MM.1S (cell line): ENCODE measurements at places on chromosomes 3 and 15.

GRCh38 chr15:100968050-100968966, 49.2 kb downstream of the LRRK1 start:
- H3K27me3 ChIP-seq = no peaks in the 10 kb centered on the region
- no peaks in the 10 kb centered on the region for H3K36me3 ChIP-seq
- no peak for DNase-seq
- H3K27ac ChIP-seq = no peak overlapping the region

DNA sequence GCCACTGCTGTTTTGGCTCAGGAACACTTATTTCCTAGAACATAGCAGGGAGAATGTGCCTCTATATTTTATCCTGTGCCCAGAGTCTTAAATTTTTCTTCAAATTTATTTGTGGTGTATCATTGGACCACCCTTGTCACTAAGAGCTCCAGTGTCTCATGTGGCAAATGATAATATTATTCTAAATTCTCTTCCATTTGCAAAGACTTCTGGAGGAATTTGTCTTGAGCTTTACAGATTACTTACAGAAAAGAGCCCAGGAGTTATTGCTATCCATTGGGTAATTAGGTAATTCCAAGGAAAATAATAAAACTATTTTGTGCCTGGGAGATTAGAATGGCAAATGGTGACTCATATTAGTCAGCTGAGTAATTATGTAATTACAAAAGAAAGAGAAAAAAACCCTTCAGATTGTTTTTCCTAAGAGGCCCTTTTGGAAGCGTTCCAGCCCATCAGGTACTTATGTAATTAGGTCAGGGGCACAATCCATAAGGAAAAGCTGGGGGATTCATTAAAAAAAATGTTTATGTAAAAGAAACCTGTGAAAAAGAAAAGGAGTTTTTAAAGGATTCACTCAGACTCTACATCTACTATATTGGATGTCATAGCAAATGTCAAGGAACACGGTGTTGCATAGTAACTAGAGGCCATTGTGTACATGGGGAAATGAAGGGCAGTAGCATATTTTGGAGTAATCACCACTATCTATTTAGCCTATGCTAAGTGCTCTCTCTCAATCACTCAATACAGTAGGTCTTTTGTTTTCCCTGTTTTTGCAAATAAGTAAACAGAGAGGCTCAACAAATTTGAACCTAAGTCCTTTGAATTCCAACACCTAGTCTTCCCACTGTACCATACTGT, 380.9 kb upstream of the RARB start:
- no peaks in the 10 kb centered on the region for H3K4me1 ChIP-seq
- H3K36me3 ChIP-seq = no peaks in the 10 kb centered on the region
- H3K27me3 ChIP-seq = no peaks in the 10 kb centered on the region
- no peak for DNase-seq

- no peaks in the 10 kb centered on the region for H3K4me1 ChIP-seq
- DNase-seq = no peak
- no peak overlapping the region for H3K27ac ChIP-seq
- no peak overlapping the region for H3K4me3 ChIP-seq
- no peaks in the 10 kb centered on the region for H3K27me3 ChIP-seq
- H3K36me3 ChIP-seq = no peaks in the 10 kb centered on the region
Measured at GRCh38 chr3:145698749-145699148, 462.2 kb downstream of the PLOD2 start.

GRCh38 chr3:58858126-58858525, 191.6 kb upstream of the FAM3D start:
- no peak overlapping the region for H3K4me3 ChIP-seq
- no peak overlapping the region for H3K27ac ChIP-seq
- no peaks in the 10 kb centered on the region for H3K36me3 ChIP-seq
- no peak for DNase-seq

DNA sequence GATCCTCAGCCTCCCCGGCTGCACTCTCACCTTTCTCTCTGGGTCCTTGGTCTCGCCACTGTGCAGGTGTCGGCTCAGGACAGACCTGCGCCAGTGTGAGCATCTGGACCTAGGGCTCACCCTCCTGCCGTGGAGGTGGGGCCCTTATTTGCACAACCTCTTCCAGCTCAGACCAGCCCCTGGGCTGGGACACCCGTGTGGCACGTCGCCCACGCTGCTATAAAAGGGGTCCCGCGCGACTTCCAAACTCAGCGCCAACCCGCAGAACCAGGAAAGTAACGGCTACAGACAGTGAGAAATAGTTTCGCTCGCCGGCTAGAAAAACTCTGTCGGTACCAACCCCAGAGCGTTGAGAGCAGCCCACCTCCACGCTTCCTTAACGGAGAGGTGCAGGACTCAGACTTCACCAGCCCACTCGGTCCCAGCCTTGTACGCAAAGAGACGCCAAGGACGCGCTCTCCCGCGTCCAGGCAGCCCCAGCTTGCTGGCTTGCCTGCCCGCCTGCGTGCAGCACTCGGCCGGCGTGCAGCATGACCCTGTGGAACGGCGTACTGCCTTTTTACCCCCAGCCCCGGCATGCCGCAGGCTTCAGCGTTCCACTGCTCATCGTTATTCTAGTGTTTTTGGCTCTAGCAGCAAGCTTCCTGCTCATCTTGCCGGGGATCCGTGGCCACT, at the start of the genes DUOX2 and DUOXA2:
Gene DUOX2, minus strand, starts transcription at position 97 of the 675 bp plus-strand sequence. CDS start 761 bp downstream, outside the sequence.
Gene DUOXA2, plus strand, starts transcription at position 251 of the 675 bp plus-strand sequence. Its CDS starts 280 bp downstream, at position 531.
- H3K36me3 ChIP-seq = no peaks in the 10 kb centered on the region
- H3K4me1 ChIP-seq = no peaks in the 10 kb centered on the region
- H3K27ac ChIP-seq = no peak within 1 kb of the TSS
- H3K27me3 ChIP-seq = peaks cover 61% of the 10 kb centered on the region
